Stimulated activated CD8-positive, alpha-beta memory T cell treated with anti-CD3 and anti-CD28 coated beads, Interleukin-15, amount 100 ng/mL, for 24 hours (primary cell): ENCODE measurements at places on chromosomes 5 and 9.

GRCh38 chr9:6014670-6015270 is 654 bp downstream of the RANBP6 start:
- DNase-seq = no peak

- no peak for DNase-seq
Measured at GRCh38 chr5:161311146-161311708, 235.3 kb downstream of the GABRB2 start.

DNA sequence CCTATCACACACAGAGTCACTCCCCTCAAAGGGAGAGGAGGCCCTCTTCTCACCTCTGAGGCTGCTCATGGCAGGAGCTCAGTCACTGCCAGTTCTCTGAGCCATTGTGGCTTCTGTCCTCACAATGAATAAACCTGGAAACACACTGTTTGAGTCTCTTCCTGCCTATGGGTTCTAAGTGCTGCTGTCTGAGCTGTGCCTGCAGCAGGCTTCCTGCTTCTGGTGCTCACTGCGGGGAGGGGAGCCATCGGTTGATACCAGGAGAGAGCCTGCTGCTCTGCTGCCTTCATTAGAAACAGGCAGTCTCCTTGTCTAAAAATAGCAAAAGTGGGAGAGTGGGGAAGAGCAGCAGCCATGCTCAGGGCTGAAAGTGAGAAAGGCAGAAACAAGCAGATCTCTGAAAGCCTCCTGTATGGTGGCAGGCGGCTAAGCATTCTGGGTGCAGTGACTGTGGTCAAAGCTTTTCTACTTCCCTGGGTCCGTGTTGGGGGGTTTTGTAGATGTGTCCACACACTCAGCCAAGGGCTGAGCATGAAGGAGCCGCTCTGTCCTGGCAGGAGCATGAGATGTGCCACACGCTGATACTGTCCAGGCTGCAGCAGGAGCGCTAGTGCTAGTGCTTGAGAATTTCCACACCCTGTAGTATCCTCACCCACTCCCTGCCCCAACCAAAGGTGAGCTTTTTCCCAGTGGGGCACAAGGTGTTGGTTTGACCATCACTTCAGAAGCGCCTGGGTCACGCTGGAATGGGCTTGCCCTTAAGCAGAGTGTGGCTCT is 34.2 kb downstream of the PRKACG start:
- DNase-seq = no peak

DNA sequence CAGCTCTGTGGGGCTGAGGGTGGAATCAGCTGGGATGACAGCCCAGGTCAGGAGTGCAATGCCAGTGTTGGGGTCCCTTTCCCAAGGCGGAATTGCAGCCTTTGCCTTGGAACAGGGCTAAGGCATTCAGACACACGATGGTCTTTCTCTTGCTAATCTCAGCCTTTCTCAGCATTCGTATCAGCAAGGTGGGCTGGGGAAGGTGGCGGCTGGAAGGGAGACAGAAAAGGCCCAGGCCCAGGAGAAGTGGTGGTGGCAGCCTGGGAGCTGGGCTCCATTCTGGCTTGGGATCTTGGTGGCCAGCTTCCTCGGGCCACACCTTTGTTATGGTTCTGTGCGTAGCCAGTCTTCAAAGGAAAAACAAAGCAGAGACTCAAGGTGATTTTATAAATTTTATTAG is 1.1 kb upstream of the ARHGEF28 start:
- DNase-seq = no peak

- no peak for DNase-seq
Measured at GRCh38 chr9:123422635-123423310, 66.8 kb downstream of the CRB2 start.

- no peak for DNase-seq
Measured at GRCh38 chr9:22173908-22174307, 164.8 kb upstream of the CDKN2B start.

DNA sequence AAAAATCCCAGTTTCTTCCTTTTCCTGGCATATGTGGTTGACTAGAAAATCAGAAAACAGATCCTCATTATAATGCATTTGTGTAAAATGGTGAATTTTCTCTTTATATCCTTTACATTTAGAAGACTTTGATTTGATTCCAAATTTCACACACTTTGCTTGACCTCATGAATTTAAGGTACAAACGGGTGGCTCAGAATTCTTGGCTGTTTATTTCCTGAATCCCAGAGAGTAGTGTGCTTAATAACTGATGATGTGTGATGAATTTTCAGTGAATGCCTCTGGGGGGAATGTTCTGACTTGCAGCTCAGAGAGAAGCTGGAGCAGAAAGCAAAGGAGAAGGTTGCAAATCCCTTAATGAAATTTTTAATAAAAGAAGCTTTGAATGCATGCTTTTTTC is 126.8 kb downstream of the SPATA31D1 start:
- no peak for DNase-seq

- DNase-seq = no peak
Measured at GRCh38 chr5:172722327-172722815, 48.6 kb downstream of the DUSP1 start.

GRCh38 chr5:54577528-54577927 is 60.0 kb downstream of the SNX18 start:
- no peak for DNase-seq

DNA sequence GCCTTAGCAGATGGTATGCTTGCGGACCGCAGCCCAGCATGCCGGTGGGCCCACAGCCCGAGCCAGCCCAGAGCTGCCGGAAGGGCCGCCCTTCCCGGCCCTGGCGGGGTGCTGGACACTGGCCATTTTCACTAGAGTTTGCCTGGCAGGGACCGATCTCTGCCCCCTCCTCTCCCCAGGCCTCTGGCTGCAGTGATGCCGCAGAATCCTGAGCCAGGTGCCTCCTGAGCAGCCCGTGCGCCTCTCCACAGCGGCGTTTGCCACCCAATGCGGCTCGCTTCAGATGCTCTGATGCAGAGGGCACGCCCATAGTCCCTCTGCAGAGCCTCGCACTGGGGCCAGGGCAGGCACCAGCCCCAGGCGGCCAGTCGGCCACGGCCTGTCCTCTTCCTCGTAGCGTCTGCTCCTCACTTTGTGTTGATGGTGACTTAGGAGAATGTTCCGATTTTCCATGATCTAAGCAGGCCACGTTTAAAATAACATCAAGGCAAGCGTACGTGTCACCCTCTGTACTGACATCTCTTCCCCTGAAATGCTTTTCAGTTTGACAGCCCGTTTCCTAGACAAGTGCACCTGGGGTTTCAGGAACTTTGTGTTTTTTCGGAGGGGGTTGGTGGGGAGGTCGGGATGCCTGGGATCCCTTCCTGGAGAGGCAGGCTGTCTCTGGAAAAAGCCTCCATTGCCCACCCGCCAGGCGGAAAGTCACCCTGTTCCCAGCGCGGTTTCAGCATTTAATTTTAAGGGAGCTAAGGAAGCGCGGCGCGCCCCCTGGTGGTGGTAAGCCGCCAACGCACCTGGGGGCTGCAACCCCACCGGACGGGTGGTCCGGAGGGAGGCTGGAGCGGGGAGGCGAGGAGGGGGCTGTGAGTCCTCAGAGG is 29.8 kb upstream of the HMCN2 start:
- DNase-seq = peak; percentile 54

GRCh38 chr9:137034709-137035506 is 3.0 kb upstream of the FUT7 start:
- peak; percentile 77 for DNase-seq

GRCh38 chr5:62082370-62082801 is 223.6 kb upstream of the KIF2A start:
- no peak for DNase-seq

DNA sequence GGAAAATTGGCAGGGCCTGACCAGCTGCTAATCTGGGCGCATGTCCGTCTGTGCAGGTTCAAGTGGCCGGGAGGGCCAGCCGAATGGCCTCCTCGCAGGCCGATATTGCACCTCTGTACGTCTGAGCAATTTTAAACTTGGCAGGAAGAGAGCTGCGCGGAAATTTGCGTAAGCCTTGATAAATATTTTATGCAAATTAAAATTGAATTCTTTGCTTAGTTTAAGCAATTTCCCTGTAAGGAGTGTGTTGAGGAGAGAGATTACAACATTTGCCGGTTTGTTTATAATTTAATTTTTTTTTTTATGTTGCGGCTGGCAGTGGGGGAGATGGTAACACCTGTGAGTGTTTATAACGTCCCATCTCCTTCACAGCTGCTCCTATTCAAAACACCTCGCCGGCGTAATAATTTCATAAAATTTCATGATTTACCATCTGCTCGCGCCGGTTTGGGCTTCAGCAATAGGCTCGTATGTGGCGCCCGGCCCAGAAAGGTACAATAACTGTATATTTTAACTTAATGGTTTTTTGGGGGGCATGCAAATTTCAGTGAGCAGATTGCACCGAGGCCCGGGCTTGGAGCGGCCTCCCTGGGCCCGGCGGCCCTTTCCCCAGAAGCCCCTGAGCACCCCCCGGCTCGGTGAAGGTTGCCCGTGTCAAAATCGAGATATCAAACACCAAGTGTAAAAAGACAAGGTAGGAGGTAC is 269.4 kb upstream of the MVB12B start:
- DNase-seq = no peak

- DNase-seq = no peak
Measured at GRCh38 chr5:133357758-133358157, 254.6 kb downstream of the FSTL4 start.

DNA sequence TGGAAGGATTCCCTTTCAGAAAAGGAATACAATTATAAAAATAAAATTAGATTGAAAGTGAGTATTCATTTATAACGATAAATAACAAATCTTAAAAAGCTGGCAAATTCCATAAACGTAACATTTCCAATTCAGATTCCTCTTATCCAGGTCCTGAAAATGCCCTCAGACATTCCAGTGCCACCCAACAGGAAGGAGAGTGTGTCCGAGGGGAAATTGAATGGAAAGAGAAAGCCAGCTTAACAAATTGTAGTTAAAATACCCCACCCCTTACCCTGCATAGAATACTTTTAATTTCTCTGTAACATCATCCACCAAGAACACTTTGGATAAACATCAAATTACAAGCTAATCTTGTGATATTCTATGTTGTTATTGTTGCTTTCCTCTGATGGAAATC is 72.0 kb downstream of the ARHGEF28 start:
- no peak for DNase-seq

DNA sequence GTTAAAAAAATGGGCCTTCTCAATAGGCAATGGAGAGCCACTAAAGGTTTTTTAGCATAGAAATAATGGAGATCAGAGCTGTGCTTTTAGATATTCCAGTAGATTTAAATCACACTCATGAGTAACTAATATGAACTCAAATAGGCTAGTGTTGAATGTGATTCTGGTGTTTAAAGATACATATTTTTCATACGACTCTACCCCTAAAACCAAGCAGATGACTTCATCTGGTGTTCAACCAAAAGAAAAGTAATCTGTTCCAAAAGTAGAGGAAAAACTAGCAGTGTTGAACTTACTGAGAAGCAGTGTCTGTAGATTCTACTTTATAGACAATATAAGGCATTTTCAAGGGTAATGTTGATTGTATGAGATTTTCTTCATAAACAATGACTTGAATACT is 138.1 kb downstream of the TSSK1B start:
- DNase-seq = no peak

DNA sequence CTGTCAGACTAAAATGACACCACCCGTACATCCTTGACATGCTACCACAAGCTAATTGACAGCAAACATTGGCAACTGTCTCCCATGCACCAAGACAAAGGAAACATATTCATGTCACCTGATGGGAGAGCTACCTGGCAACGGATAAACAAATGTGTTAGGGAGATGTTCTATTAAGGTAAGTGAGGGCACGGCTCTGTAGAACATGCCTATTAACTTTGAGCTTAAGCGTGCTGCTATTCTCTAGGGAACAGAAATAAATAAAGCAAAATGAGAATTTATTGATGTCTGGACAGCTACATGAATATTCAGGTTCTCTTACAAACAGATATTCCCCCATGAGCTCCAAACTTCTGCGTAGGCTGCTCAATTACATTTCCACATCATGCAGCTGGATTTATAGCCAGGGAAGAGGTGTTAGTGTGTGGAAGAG is 361.4 kb upstream of the RFX3 start:
- DNase-seq = no peak

DNA sequence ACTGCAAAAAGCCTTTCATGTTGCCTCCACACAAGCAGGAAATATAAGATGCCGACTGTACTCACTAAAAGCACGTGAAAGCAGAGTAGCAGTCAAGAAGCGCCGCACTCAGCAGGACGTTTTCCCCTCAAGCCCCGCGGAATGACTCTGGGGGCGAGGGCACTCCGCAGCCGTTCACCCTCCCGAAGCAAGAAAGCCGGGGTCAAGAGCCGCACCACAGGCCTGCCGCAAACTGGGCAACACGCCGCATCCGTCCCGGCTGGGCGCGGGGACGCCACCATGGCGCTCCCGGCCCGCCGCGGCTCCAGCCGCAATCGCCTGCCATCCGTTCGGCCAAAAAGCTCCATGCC is 364 bp downstream of the RPS6 start:
- no peak for DNase-seq
